ENCODE measurements at places on chromosomes 2 and 18.

DNA sequence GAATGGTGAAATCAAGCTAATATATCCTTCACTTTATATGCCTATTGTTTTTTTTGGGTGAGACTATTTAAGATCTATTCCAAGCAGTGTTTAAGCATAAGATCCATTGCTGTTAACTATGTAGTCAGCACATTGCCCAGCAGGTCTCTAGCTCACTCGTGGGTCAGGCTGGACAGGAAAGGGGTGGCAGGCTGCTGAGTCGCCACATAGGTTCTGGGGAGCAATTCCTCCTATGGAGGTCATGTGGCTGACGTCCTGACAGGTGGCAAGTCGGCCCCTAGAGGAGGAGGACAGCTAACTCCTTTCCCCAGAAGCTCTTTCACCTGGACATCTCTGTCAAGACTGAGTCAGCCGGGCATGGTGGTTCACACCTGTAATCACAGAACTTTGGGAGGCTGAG, 13.9 kb upstream of the RAB31 start:
- DNase-seq, result no peak

GRCh38 chr2:7029291-7030059, 112.3 kb downstream of the RNF144A start:
- DNase-seq, result no peak

DNA sequence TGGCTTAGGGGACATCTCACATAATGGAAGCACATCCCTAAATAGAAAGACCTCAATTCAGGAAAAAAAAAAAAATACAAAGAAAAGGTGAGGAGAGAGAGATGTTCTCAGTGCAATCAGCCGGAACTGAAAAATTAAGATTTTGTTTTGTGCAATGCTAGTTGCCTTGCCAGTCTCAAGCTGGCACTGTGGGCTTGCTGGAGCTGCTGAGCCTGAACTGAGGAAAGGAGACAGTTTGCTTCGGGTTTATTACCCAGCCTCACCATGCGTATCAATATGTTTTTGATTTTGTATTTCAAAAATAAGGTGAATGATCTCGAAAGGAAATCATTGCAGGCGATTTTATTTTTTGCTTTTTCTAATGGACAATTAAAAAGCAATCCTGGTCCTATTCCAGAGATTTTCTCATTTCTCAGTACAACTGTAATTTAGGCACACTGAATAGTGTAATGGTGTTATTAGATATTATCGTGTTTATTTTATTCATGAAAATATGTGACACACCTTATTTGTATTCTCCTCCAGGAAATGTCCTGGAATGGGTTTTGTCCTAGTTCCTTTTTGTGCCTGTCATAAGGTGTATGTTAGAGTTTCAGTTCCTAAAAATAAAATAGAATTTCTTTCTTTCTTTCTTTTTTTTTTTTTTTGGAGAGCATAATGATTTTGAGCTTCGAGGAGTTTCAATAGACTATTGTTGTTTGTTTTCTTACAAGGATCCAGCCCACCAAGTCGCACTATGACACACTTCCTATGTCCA, 72.8 kb upstream of the ZEB2 start:
- no peak for DNase-seq

DNA sequence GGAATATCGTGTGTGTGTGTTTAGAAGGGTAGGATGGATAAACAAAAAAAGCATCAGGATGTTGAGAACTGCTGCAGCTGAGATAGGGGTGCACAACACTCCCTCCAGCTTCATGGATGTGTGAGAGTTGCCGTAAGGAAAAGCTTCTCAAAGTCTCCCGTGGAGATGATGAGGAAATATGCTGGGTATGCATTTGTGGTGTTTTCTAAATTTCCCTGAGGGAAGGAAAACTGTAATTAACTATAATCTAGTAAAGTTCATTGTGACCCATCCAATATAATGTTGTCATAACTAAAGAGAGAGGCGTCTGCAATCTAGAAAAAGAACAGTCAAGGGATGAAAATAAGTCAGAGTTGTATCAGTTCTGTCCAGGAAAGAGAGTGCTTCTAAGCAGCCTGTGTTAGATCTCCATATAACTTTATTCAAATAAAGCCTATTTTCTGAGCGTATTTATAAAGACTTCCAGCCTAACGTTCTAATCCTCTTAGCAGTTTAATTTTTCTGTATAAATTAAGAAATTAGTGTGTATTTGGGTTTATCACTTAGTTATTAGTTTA, 7.3 kb upstream of the LMAN2L start:
- no peak for DNase-seq

- DNase-seq, result no peak
Observed at GRCh38 chr2:141393214-141393545, 737.6 kb downstream of the LRP1B start.

DNA sequence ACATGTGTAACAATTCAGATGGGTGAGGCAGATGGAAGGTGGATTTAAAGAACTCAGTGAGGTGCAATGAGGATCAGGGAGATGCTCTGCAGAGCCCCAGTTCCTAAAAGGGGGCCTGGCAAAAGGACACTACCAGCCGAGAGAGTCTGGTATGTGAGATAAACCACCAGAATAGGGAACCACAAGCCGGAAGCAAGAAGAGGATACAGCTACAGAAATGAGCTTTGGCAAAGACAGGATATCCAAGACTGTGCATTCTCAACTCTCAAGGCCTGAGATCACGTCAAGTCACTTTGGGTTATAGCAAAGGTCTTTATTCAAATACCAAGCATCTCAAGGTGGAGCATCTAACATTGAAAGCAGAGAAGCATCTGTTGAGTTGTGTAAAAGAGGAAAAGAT, 293.5 kb downstream of the ARHGAP15 start:
- no peak for DNase-seq

DNA sequence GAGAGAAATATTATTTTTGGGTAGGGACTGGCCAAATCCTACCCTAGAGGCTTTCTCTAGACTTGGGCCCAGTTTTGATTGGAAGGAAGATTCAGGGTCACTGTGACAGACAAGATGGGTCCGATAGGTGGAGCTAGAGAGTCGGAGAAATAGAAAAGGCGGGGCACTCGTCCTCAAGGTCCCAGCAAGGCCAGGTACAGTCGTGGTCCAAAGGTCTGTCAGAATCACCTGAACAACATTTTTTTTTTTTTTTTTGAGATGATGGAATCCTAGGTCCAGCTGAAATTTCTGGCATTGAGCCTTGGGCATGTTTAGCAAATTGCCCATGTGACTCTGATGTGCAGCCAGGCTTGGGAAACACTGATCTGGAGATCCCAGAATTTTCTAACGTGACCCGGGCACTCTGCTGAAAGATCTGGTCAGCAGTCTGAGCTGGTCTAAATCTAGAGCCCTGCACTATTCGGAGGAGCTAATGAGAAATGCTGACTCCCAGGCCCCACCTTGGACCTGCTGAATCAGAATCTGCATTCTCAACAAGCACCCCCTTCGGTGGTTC, 23.0 kb upstream of the NTSR2 start:
- DNase-seq, result no peak

DNA sequence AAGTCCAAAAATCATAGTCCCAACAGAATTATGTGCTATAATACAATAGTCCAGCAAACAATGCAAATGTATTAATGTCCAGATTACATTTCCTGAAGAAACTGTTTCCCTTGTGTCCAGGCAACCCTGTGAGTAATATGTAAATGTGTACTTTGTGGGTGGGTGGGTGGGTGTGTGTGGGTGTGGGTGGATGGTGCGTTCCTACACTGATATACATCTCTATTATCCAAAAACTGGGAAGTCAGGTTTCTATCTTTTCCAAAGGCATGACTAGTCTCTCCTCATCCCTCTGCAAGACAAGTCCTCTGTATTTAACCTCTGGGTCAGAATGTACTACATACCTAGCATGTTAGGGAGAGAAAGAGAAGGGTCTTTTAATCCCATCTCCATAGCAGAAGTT, 71.6 kb downstream of the LNPK start:
- no peak for DNase-seq
